ENCODE measurements at places on chromosomes 1 and 21. TPM values are rescaled to one million over a fixed set of nuclear protein-coding genes. Genes with fewer than 3 reads are reported as not detected.

Gene KRTAP21-2
- total RNA-seq = not detected

DNA sequence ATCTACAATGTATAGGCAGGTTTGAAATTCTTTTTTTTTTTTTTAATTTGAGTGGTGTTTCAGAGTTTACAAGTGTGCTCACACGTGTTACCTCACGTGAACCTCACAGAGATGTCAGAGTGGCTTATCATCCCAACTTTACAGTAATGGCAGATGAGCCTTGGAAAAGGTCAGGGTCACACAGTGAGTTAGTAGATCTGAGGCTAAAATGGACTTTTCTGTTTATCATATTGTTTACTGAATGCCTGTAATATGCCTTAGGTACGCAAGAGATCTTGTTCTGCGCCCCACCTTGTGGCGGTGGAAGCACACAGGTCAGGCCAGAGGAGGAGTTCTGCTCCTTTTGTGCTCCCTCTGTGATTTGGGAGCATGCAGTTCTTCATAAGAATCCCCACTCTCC lies 80.0 kb downstream of the DYRK1A start:
- DNase-seq = no peak

DNA sequence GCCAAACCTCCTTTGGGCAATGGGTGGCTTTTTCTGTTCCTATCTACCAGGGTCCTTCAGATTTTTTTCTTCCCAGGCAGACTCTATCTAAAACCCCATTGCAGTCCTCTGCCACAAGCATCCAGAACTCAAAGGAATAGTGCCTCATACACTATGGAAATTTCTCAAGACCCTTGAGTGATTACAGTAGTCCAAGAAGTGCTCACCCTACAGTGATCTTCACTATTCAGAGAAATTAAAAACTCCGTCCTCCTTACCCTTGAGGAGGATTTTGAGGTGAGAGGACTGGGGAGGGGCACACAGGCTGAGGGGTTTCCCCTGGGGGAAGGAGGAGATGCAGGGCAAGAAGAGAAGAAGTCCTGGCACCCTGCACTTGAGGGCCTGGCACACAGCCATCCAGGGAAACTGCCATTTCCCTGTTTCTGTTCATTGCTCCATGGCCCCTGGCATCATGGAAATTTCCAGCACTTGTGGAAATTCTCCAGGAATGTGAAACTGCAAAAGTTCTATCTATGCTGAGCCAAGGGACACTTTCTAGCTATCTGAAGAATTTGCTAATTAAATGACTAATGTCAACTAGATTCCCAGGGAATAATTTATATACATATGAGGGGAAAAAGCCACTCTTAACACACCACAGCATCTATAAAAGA lies 102.5 kb upstream of the ATP1B1 start:
- peak; percentile 26 for DNase-seq

- peak; percentile 81 for DNase-seq
Measured at GRCh38 chr1:203271018-203271743, 34.1 kb upstream of the BTG2 start.

- no peak for DNase-seq
Measured at GRCh38 chr1:118949315-118949714, 38.8 kb downstream of the TBX15 start.

- no peak for DNase-seq
Measured at GRCh38 chr1:167578939-167579521, 25.5 kb upstream of the CREG1 start.

DNA sequence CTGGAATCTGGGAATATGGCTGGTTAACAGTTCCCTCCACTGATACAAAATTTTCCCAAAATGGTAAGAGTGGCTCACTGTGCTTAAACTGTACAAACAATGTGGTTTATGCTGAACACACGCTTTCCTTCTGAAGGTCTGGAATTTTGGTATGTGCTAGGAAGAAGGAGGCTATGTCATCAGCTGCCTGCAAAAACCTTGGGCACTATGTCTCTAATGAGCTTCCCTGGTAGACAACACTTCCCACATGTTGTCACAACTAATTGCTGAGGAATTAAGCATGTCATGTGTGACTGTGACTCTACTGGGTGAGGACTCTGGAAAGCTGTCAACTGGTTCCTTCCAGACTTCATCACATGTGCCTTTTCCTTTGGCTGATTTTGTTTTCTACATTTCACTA lies 29.2 kb downstream of the IPP start:
- no peak for DNase-seq

DNA sequence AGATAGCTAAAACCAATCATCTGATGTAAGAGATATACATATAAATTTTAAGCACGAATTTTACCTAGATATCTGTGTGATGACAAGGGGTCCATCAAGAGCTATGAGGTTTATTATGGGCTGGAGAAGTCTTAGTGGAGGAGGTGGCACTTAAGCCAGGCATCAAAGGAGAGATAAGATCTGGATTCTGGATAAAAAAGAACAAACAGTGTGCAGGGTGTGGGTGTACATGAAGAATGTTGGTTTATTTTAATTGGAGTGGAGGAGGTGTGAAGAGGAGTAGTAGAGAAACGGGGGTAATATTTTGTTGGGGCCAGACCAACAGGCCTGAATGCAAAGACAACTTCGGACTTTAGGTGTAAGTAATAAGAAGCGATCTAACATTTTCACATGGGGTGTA lies 80.6 kb downstream of the TM2D1 start:
- DNase-seq = no peak

Gene DEPDC1
- total RNA-seq = not detected

DNA sequence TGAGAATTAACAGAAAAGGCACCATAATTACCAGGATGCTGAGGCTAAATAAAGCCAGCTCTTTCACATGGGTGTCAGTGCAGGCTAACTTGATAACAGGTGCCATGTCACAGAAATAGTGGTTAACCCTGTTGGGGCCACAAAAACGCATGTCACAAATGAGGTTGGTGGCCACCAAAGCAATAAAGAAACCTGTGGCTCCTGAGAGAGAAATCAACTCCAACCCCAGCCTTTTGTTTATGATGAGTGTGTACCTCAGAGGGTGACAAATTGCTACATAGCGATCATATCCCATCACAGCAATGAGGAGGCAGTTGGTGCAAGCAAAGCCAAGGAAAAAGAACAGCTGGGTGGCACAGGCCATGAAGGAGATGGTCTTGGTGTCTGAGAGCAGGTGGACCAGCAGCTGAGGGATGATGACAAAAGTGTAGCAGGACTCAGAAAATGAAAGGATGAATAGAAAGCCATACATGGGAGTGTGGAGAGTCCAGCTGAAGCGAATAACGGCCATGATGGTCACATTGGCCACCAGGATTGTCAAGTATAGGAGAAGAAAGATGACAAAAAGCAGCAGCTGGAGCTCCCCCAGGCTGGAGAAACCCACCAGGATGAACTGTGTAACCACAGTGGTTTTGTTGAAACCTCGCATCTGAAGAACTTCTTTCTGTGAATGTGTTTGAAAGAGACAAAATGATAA lies at the start of gene OR10T2:
OR10T2 (minus strand) TSS at position 649 of the 697 bp plus-strand sequence; CDS start at position 649, 0 bp downstream.
- DNase-seq = no peak

DNA sequence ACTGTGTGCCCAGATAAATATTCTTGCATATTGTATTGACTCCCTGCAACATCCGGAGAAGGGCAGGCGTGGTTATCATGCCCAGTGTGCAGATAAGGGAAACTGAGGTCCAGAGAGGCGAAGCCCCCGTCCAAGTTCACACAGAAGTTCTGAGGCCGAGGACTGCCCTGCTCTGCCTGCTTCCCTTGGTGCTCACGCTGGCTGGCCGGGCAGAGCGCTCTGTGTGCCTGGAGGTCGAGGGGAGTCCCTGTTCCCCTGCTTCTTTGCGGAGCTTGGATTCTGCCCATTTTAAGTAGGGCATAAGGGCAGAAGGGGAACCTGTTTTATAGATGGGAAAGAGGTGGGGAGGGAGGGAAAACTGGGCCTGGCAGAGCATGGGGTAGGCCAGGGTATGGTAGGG lies 92.8 kb upstream of the ACTL8 start:
- no peak for DNase-seq

Gene AMPD1
- total RNA-seq = 3.2 TPM

DNA sequence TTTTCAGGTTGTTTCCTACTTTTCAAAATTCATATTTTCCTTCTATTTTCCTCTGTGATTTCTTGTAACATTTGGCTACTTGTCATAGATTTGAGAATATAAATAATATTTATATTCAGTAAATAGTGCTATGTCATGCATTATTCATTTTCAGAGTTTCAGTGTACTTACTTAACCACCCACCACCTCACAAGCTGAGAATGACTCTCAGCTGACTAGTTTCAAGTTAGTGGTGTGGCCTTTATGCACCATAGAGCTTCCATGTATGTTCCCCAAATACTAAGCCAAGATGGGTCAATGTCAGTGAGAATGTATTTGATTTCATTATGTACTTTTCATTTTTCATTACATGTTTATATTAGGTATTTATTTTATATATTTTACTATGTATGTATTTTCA lies 56.9 kb upstream of the RGS1 start:
- no peak for DNase-seq

GRCh38 chr1:225977937-225978748 lies 21.0 kb downstream of the SDE2 start:
- no peak for DNase-seq

GRCh38 chr21:29237110-29238052 lies 61.3 kb upstream of the BACH1 start:
- no peak for DNase-seq

DNA sequence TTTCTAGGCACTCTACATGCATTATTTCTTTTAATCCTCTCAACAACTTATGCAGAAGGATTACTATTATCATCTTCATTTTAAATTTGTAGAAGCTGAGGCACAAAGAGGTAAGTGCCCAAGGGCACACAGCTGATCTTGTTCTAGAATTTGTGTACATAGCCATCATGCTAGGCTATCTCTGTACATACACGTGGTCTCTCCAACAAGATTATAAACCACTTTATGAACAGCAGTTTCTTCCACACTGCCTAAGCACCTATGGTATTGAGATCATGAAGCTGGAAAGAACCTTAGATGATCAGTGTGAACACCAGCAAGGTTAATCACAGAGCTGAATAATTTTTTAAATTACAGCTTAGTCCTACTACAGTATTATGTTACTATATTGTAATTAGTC lies 28.9 kb downstream of the UCHL5 start:
- no peak for DNase-seq

DNA sequence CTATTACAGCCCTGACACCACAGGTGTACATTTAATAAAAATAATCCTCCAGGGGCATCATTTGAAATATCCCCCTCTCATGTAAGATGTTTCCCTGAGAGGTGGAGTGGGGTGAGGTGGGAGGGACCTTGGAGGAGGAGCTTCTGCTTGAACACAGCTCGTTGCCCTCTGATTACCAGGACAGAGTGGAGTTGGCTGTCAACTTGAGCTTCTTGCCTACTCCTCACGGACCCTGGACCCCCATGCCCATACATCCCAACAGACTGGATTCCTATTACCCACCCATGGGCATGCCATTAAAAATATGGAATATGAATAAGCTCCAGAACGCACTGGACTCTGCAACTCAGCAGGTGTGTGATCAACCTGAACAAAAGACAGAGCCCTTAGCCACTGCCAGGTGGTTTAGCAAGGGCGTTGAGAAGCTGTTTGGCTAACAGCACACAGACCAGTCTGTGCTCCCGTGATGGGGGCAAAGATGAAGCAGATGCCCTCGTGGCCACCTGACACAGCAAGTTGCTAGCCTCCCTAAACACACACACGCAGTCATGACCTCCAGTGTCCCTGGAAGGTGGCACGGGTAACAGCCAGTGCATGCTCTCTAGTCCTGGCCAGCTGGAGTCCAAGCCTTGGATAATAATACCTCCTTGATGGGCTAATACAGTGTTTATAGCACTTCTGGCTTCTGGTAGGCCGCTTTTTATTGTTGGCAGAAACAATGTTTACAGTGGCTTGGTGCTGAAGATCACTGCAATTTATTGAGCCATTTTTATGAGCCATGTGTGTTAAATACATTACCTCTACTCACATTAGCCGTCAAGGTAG lies 155.0 kb downstream of the TOMM20 start:
- DNase-seq = no peak

Gene FMO5
- 62.7 TPM for total RNA-seq

DNA sequence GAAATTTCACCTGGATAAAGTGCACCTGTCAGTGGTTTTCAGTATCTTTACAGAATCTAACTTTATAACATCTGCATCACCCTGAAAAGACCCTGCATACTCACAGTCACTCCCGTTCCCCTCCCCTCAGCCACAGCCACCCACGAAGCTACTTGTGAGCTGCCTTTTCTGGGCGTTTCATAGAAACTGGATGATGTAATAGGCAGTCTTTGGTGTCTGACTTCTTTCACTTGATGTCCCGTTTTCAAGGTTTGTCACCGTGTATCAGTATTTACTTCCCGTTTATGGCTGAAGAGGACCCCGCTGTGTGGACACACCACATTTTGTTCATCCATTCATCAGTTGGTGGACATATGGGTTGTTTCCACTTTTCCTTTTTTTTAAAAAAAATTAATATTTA lies 47.8 kb upstream of the LRRC3 start:
- no peak for DNase-seq

GRCh38 chr1:224042557-224043118 lies 71.3 kb upstream of the FBXO28 start:
- no peak for DNase-seq

DNA sequence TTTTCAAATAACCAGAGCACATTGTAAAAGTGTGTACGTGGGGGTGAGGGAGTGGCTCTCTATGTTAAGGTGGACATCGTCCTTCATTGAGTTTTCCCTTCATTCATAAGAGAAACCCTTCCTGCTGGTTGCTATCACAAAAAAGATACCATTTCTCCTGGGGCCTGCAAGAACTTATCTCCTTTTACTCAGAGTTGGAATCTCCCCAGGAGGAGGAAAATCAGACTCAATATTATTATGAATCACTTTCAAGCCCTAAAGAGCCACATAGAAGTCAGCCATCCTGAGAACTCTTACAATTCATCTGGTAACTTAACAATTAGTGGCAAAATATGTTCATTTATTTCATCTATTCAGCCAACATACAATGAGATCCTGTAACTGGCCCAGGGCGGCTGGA lies 27.1 kb upstream of the TGFBR3 start:
- no peak for DNase-seq

GRCh38 chr1:145977486-145978470 lies 13.3 kb downstream of the POLR3GL start:
- DNase-seq = peak; percentile 84

Data from transverse colon (tissue), 4 donors.